ENCODE measurements at places on chromosomes 13 and 19.

GRCh38 chr19:12792051-12792852, 966 bp downstream of the JUNB start:
- peak; percentile 68 for DNase-seq

GRCh38 chr13:106685143-106685542, 117.2 kb upstream of the ARGLU1 start:
- DNase-seq: no peak

GRCh38 chr19:18725841-18726770, 42.6 kb downstream of the CRTC1 start:
- no peak for DNase-seq

DNA sequence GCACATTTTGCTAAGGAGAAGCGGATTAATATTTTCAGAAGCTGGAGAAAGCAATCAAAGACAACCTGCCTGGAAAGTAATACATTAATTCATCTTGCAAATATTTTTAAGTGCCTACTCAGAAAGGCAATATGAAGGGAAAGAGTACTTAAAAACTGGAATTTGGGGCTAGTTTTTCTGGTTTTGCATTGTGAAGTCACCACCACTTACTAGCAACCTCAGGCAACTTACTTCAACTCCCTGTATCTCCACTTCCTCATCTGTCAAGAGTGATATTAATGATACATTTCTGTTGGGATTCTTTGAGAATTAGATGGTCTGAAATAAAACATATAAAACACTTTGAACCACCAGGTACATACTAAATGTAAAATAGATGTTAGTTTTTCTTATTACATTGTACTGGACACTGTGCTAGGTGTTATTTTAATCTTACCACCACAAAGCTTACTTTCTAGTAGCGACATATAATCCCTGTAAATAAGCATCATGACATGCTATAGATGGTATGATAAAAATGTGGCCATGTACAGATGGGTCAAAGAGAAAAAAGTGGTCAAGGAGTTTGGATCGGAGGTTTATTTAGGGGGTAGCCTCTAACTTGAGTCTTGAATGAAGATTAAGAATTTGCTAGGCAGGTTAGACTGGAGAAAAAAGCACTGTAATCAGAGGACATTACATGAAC, 101.2 kb downstream of the SPRY2 start:
- DNase-seq: no peak

DNA sequence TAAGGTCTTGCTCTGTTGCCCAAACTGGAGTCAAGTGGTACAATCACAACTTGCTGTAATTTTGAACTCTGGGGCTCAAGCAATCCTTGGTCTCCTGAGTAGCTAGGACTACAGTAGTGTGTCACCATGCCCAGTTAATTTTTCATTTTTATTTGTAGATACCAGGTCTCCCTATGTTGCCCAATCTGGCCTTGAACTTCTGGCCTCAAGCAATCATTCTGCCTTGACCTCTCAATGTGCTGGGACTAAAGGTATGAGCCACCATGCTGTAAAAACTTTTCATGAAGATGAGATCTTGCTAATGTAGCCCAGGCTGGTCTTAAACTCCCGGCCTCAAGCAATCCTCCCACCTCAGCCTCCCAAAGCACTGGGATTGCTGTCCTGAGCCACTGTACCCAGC, 15.1 kb upstream of the NAA16 start:
- no peak for DNase-seq

GRCh38 chr13:75368167-75368566, 113.8 kb downstream of the TBC1D4 start:
- DNase-seq: no peak

DNA sequence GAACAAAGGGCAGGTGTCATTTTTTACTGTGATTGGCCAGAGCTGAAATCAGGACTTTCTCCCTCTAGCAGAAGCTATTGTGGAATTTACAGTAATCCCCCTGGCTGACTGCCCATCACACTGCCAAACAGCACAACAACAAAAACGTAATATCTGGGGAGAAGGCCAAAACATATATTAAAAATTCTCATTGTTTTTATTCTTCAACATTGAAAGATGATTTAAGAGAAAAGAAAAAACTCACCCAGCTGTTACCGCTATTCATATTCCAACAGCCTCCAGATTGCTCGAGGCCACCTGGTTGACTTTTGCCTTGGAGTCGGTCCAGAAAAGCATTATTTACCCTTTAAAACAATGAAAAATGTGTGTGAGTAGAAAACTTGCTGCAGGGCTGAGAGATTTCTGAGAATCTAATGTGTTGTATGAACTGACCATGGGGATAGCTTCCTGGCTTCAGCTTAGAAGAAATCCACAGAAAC, 97.2 kb downstream of the EPSTI1 start:
- DNase-seq: no peak

DNA sequence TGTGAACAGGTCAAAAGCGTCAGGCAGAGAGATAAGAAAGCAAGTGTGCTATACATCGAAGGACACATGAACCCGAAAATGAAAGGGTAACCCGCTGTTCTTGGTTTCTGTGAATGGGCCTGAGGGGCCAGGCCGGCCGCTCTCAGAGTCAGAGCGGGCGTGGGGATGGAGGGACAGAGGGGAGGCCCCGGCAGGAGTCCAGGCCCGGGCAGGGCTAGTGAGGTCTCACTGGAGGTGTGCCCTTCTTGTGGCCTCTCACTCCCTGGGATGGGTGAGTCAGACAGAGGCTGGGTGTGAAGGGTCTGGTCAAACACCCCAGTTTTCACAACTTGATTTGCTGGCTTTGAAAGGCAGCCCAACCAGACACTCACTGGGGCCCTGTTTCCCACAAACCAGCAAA, 17.4 kb upstream of the NDUFS7 start:
- no peak for DNase-seq

- no peak for DNase-seq
These were observed 2.8 kb upstream of the GSK3A start for GRCh38 chr19:42245231-42245630.

GRCh38 chr13:93786846-93787489, 560.4 kb downstream of the GPC6 start:
- no peak for DNase-seq

DNA sequence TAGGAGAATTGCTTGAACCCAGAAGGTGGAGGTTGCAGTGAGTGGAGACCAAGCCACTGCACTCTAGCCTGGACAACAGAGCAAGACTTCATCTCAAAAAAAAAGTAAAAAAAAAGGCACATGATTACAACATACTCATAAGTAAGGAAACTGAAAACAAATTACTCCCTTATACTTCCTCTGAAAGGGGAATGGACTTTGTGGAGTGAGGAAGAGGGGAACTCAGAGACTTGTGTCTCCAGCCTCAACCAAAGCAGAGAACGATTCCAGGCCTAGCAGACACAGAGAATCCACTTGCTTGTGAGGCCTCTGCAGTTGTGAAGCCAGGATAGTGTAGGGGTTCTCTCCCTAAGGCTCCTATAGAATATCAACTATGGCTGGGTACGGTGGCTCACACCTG, 4.3 kb upstream of the LATS2 start:
- no peak for DNase-seq

DNA sequence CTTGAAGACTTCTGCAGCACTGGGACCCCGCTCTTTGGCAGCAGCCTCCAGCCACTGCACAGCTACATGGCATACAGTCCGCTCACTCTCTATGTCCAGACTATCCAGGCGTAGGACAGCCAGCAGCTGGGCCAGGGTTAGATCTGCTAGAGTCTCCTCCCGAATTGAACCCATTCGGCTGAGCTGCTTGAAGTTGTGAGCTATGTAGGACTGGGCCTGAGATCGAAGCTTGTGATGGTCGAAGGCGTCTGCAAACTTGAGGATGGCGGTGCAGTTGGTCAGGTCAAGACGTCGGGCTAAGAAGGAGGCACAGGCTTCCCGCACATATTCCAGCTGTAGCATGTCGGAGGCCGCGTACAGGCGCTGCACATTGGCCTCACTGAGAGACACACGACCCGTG, 900 bp downstream of the KBTBD7 start:
- DNase-seq: no peak

GRCh38 chr13:85828094-85828684, 29.0 kb upstream of the SLITRK6 start:
- no peak for DNase-seq

GRCh38 chr13:25848812-25849745, 202.7 kb downstream of the SHISA2 start:
- DNase-seq: no peak

DNA sequence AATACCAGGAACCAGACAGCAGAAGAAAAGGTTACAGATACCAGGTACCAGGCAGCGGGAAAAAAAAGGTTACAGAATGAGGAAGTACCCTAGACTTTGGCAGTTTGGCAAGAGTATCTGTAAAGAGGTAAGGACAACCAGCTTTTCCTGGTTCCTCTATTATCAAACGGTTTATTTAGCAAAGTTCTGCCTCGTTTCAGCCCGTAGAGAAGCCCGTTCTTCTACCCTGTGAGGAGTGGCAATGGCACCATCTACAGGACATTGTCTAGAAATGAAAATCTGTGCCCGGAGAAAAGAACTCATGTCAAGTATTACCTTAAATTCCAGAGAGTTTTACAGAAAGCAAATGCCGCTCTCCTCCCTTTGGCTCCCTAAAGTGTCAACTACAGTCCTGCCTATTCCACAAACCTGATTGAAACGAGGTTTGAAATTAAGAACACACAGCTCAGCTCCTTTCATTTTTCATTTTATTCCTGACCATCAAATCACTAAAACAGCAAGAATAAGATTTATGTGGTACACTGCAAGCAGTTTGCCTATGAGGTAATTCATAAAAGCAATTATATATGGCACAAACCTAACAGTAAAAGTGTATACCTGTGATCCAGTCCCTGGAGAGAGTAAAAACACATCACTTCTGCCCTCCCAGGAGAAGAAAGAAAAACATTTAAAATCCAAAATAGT, 226.3 kb downstream of the SLC7A1 start:
- peak; percentile 28 for DNase-seq

DNA sequence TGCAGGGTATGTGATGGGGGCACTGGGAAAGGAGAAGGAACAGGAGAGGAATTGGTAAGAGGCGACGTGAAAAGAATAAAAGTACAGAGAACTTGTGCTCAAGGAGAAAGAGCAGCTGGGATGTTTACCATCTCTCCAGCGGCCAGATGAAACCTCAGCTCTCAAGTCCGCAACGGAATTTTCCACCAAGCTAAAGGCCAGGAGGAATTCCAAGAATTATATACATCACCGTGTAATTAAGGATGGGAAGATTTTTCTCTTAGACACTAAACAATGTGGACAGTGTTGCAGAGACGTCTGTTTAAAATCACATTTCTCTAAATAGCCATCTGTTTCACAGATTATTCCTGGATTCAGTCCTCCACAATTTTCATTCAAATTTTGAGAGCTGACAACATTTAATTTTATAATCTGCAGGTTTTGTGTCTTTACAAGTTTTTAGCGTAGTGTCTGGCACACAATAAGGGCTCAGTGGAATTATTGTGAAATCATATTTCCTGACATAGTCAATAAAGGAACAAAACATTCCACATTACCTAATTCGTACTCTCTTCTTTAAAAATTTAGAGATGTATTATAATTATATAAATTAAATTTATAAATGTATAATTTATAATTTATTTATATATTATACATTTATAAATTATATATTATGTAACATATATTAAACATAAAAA, 23.0 kb upstream of the USP29 start:
- no peak for DNase-seq

DNA sequence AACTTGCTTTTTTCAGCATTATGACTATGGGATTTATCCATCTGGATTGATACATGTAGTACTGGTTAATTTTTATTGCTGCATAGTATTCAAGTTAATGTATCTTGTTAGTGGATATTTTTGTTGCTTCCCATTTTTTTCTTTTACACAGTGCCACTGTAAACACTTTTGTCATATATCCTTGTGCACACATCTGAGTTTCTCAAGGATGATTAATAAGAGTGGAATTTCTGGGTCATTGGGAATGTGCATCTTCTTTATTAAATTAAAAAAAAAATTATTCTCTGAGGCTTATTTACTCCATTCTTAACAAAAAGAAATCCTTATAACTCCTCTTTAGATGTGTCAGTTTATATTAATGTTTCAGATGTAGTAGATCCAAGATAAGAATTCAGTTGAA, 27.3 kb downstream of the B3GLCT start:
- DNase-seq: no peak

DNA sequence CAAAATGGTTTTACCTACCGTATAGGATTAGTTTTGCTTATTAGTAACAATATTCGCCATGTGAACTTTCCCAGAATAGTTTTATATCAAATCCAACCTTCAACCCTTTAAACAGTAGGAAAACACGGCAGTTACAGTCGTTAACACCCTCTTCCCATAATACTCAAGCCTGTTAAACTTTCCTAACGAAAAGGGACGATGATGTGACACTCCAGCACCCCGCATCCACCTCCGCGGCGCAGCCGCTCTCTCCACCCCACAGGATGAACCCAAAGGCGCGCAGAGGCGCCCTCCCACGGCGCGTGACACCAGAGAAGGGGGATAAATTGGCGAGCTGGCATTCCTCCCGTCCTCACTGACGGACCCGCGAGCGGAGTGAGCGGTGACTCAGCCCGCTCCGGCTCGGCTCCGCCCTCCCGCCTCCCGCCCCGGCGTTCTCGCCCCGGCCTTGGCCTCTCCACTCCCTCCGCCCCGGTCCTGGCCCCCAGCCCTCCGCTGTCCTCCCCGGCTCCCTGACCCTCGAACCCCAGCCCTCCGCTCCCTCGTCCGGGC, 665 bp downstream of the TUBGCP3 start:
- DNase-seq: peak; percentile 18

DNA sequence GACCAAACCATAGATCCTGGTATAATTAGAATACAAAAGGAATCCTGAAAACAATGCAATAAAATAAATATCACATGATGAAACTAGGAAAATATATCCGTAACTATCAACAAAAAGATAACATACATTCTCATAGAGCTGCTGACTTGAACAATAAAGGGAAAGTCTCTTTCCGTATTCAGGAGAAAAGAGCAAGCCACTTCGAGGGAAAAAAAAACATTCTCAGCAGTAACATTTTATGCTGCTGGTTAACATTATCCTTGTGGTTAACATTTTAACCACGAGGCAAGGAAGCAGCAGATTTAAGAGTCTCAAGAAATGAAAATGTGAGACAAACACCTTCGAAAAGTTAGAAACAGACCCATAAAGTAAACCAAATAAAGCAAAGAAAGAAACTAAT, 25.8 kb downstream of the NALCN start:
- DNase-seq: no peak

DNA sequence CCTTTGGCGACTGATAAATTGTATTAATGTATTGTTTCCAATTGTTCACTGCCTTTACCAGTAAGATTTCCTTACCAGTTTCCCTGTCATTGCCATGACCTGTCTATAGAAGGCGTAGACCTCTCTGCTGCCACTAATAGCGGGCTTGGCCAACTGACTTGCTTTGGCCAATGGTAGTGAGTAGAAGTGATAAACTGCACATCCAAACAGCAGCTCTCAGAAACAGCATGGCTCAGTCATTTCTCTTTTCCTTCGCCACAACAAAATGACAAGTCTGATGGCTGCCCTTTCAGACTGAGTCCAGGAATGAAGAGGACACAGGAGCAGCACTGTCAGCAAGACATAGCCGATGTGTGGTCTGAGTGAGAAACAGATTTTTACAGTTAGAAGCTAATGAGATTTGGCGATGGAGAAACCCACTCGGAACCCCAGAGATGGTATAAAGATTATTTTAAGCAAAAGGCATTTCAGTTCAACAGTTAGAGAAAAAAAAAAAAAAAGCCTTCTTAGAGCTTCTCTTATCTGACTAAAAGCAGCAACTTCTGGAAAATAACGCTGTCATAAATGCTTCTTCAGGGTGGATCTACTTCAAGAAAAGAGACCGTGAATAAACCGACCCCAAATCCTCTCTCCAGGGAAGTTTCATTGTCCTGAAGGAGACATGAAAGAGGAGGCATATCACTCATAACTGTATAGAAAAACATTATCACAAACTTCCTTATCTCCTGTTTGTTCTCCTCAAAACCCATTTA, 42.0 kb upstream of the TM9SF2 start:
- no peak for DNase-seq

Data from nucleus accumbens (tissue), 56 donors.